ENCODE measurements at places on chromosomes 11 and 22.

- DNase-seq: no peak
Measured at GRCh38 chr22:32144496-32145274, 14.4 kb downstream of the C22orf42 start.

DNA sequence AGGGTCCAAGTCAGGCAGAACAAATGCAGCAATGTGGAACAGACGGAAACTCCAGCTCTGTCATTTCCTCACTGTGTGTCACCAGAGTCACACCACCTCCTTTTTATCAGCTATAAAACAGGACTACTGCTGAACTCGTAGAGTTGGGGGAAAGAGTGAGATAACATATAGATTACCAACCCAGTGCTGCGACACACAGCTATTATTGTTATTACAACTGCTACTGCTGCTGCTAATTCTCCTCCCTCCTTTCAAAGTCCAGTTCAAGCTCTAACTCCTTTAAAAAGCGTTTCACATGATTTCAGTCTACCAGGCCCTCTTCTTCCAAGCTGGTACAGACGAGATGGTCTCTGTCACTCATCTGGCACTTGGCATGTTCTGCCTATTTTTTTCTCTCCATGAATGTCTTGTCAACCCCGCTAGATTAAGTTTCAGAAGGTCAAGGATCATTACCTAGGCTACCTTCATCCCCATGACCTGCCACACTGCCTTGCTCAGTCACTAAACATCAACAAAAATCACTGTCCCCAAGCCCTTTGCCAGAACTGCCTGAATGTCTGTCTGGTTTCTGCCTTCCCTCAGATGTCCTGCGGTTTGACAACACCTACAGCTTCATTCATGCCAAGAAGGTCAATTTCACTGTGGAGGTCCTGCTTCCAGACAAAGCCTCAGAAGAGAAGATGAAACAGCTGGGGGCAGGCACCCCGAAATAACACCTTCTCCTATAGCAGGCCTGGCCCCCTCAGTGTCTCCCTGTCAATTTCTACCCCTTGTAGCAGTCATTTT, 3.7 kb upstream of the MTFP1 start:
- no peak for DNase-seq

- DNase-seq: no peak
Measured at GRCh38 chr11:9700105-9700801, 36.4 kb downstream of the SWAP70 start.

DNA sequence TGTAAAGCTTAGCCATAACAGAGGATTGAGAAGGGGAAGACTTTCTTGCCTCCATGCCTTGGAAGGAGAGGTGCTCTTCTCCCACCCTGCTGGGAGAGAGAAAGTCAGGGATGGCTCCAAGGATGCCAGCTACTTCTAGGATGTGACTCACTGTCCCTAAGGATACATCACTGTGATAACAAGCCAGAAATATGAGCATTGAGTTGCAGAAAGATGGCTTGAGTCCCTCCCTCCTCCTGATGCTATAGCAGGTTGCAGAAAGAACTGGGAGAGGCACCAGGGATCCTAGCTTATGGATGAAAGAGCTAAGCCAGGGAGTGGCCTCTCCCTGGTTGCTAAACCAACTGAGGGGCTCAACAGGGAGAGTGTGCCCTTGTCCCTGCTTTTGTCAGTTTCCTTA, 27.8 kb upstream of the FJX1 start:
- DNase-seq: no peak

GRCh38 chr11:19770277-19770676, 57.6 kb downstream of the NAV2 start:
- no peak for DNase-seq

GRCh38 chr11:10670099-10670498, 23.5 kb downstream of the IRAG1 start:
- DNase-seq: no peak

- DNase-seq: no peak
Measured at GRCh38 chr22:20427945-20428417, 9.6 kb downstream of the SCARF2 start.

DNA sequence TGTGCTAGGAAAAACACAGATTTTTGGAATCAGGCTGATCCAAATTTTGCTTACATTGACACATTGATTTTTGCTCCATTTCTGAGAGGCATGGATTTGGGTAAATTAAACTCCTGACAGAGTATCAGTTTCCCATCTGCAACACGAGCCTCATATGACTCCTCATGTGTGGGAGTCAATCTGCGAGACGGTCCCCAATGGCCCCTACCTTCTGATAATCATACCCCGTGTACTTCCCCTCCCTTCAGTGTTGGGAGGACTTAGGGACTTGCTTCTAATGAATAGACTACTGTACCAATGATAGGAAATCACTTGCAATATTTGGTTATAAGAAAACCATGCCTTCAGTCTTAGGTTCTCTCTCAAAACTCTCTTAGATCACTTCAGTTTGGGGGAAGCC, 302.7 kb downstream of the ETS1 start:
- no peak for DNase-seq

- DNase-seq: no peak
Measured at GRCh38 chr22:25167082-25167481, 32.6 kb upstream of the CRYBB3 start.

DNA sequence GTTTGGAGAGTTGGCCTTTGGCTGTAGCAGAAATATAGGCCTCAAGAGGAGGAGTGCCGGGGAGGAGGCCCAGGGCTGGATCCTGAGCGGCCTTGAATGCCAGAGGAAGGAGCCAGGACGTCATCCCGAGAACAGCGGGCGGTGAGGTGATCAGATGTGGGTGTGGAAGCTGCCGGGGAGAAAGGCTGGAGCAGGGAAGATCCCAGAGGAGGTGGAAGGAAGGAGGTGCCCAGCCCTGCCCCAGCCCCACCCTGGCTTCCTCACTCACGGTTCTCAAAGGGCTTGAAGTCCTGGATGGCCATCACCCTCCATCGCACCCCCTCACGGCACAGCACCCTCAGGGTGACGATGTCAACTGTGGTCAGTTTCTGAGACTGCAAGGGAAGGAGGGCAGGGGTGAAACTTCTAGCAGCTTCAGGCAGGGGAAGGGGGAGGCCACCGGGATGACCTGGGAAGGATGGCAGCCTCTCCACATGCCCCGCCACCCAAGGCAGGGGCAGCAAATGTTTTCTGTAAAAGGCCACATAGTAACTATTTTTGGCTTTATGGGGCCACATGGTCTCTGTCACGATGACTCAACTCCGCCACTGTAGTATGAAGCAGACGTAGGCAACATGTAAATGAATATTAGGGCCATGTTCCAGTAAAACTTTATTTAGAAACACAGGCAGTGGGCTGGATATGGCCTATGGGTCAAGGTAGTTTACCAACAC, 10.7 kb downstream of the IL2RB start:
- no peak for DNase-seq

GRCh38 chr11:122769126-122769780, 69.0 kb upstream of the CRTAM start:
- no peak for DNase-seq

GRCh38 chr11:88790182-88790581, 275.6 kb downstream of the GRM5 start:
- DNase-seq: no peak

DNA sequence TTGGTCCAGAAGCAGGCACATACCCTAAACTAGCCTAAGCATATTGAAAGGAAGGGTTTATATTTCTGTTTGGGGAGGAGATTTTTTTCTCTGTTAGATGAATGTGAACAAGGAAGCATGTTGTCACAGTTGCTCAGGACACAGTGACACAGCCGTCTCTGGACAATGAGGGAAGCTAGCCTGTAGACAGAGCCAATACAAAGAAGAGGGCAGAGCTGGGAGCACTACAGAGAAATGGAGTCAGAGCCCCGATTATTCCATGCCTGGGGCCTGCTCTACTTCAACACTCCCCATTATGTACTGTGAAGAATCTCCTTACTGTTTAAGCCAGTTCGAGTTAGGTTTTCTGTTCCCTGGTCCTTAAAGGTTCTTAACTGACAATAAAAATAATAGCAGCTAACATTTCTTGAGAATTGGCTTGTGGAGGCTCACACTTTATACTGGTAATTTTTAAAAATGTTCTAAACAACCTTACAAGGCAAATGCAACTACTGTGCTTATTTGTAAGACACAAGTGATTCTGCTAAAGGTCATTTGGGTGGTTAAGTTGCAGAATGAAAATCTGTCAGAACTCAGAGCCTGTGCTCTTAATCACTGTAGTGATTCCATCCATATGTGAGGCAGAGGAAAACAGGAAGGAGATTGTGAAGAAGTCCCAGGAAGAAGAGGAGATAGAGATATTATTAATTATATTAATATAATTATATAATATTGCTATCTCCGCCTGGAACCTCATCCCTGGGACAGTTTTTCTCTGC, 58.8 kb upstream of the RRAS2 start:
- no peak for DNase-seq

GRCh38 chr11:64801158-64801464, 1.9 kb downstream of the MAP4K2 start:
- no peak for DNase-seq

GRCh38 chr22:18077087-18077638, 627 bp upstream of the PEX26 start:
- no peak for DNase-seq

DNA sequence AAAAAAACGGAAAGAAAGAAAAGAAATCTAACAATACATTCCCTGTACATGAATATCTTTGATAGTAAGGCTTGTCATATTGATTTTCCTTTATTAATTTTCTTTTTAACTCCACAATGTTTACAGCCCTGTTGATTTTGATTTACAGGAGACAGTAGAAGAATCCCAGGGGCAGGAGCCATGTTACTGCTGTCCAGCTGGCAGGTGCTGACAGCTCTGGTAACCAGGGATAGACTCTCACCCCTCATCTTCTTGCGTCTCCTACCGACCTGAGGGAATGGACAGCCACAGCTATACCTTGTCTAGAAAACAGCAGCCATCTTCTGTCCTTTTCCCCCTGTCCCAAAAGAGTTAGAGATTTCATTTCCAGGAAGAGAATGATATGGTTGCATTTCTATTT, 37.4 kb downstream of the PRDM10 start:
- DNase-seq: no peak

GRCh38 chr22:43478621-43479300, 66.9 kb downstream of the MPPED1 start:
- no peak for DNase-seq

DNA sequence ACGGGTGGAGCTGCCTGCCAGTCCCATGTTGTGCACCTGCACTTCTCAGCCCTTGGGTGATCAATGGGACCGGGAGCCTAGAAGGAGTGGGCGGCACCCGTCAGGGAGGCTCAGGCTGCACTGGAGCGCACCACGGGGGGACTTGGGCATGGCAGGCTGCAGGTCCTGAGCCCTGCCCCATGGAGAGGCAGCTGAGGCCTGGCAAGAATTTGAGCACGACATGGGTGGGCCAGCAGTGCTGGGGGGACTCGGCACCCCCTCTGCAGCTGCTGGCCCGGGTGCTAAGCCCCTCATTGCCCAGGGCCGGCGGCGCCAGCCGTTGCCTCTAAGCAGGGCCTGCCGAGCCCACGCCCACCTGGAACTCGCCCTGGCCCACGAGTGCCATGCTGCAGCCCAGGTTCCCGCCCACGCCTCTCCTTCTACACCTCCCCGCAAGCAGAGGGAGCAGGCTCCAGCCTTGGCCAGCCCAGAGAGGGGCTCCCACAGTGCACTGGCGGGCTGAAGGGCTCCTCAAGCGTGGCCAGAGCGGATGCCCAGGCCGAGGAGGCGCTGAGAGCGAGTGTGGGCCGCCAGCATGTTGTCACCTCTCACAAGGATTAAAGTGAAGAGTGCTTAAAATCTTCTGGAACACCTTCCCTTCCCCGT, 372.0 kb downstream of the ETS1 start:
- DNase-seq: no peak

GRCh38 chr22:21568347-21569075, 997 bp downstream of the UBE2L3 start:
- no peak for DNase-seq

- DNase-seq: no peak
Measured at GRCh38 chr11:118622376-118623268, 15.2 kb downstream of the PHLDB1 start.

DNA sequence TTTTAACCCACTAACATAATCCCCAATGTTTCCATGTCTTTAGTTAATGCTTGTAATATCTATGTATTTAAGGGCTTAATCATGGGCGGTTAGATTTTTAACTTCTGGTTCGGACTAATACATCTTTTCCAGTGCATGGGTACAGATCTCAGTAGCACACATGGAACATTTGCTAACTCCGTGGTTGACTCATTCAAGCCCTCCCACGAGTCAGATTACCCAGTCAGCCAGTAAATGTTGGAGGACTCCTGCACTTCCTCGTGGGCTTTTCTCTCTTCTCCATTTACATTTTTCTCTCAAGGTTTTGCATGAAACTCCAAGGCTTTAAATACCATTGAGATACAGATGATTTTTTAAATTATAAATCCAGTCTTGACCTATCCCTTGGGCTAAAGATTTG, 313.9 kb downstream of the ST3GAL4 start:
- DNase-seq: no peak

DNA sequence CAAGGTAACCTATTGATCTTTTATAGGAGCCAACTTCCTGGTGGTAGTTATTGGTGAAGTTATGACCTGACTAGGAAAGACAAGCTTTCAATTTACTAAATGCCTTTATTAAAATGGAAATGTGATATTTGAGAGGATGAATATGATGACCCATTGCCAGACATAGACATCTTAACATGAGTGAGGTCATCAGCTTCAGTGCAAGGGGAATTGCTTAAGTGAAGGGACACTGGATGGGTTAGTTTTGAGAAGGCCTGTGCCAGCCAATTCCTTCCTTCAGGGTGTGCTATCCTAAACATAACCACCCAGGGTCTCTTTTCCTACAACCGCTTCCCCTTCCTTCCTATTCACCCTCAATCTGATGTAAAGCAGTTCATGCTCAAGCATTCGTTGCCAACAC, 21.5 kb downstream of the NAV2 start:
- DNase-seq: no peak

GRCh38 chr22:41620589-41621098, at the start of gene DESI1:
Gene DESI1, minus strand, starts transcription at chr22:41621043. Its CDS starts 204 bp downstream, at chr22:41620839.
- no peak for DNase-seq

DNA sequence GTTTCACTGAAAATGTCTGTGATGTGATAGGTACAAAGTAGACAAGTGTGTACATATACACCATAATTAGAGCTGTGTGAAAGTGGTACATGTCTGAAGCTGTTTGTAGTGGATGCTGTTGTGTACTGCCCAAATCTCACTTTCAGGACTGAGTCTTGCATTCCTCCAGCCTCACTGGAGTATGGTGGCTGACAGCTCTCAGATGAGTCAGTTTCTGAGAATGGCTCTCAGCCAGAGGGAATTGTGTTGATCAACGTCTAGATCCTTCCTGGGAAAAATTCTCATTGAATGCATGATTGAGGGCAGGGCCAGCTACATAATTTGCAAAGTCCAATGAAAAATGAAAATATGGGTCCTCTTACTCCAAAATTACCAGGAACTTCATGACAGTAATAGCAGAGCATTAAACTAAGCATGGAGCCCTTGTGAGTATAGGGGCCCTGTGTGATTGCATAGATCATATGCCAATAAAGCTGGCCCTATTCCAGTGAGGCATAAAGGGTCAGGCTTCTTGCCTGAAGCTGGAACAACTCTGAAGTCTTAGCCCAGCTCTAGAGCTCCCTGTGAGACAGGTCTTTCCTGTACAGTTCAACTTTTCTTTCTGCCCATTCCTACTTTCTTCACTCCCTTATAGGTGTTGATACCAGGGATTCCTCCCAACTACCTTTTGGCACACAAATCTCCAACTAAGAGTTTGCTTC, 10.8 kb upstream of the CYP2R1 start:
- no peak for DNase-seq

Measured in activated CD4-positive, alpha-beta T cell treated with anti-CD3 and anti-CD28 coated beads, Interleukin-2, amount 50 U/mL, for 4 hours (primary cell).